Aorta (tissue), 5 donors: ENCODE measurements at places on chromosomes 11 and 22. TPM values are rescaled to one million over a fixed set of nuclear protein-coding genes. Genes with fewer than 3 reads are reported as not detected.

DNA sequence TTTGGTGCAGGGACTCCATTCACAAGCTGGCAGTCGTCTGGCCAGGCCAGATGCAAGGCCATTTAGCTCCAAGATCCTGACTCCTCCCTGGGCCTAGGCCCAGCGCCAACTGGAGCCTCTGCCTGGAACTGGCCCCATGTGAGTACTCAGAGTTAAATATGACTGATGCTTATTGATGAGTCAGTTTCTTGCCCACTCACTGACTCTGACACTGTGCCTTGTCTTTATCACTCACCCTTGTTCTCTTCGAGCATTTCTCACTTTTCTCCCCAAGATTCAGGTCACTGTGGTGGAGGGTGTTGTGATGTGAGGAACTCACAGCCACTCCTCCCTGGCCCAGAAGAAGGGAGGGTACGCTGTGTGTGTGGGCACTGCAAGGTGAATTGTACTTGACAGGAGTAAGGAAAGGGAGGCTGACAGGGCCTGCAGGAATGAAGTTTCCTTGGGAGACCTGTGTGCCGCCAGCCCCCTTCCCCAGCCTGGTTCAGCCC is 23.2 kb upstream of the ST3GAL4 start:
- H3K27me3 ChIP-seq = no peaks in the 10 kb centered on the region
- peak; percentile 71 for DNase-seq
- H3K4me1 ChIP-seq = no peaks in the 10 kb centered on the region
- H3K27ac ChIP-seq = no peak overlapping the region
- no peaks in the 10 kb centered on the region for H3K36me3 ChIP-seq

GRCh38 chr22:37100589-37101127 is 8.9 kb downstream of the TMPRSS6 start:
- no peak overlapping the region for H3K4me3 ChIP-seq
- no peaks in the 10 kb centered on the region for H3K27me3 ChIP-seq
- no peaks in the 10 kb centered on the region for H3K36me3 ChIP-seq
- H3K4me1 ChIP-seq = no peaks in the 10 kb centered on the region

DNA sequence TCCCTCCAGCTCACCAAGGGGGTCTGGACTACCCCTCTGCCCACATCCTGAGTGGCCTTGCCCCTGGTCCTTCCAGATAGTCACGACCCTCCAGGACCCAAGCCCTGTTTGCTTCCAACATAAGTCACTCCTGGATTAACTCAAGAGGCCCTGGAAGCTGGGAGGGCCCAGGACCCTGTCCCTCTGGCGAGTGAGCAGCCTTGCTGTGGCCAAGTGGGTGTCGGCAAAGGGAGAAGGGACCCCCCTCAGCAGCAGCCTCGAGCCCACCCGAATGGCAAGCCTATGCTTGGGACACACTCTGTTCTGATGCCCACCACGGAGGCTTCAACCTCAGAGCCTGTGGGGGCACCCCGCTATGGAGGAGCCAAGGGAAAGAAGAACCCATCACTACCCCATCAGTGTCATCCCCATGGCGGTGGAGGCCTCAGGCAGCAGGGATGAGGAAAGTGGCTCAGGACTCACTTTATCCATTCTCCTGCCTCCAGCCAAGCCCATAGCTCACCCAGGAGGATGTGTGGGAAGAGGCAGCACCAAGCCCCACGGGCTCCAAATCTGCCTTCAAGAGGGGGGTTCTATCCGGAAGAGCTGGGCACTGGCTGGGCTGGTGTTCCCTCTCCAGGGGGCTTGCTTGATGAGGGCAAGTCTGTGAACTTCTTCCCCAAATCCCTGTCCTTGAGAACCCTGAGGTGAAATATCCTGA is 12.5 kb downstream of the SLC22A12 start:
- H3K4me1 ChIP-seq = no peaks in the 10 kb centered on the region
- H3K27ac ChIP-seq = no peak overlapping the region

- no peak for DNase-seq
- H3K4me3 ChIP-seq = no peak overlapping the region
- no peaks in the 10 kb centered on the region for H3K4me1 ChIP-seq
- H3K27ac ChIP-seq = no peak overlapping the region
Measured at GRCh38 chr11:45279645-45280044, 6.5 kb downstream of the SYT13 start.

- H3K27ac ChIP-seq = no peak overlapping the region
- H3K36me3 ChIP-seq = no peaks in the 10 kb centered on the region
- DNase-seq = no peak
- H3K4me1 ChIP-seq = no peaks in the 10 kb centered on the region
- no peaks in the 10 kb centered on the region for H3K27me3 ChIP-seq
Measured at GRCh38 chr11:111236383-111236782, 9.1 kb upstream of the POU2AF2 start.

DNA sequence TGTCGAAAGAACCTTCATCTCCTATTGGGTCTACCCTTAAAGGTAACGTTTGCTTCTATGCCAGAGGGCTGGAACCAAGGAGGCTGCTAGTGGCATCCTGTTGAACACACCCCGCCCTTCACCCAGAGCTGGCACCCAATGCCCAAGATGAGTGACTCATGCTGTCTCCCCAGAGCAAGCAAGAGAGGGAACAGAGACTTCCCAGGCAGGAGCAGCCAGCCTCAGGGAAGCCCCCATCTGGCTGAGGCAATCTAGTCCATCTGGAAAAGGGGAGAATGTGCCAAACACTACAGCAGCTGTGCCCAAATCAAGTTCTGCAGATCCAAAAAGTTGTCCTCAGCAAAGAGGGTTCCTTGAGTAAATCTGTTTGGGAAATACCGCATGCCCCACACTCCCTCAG is 91.9 kb upstream of the TP53I11 start:
- no peaks in the 10 kb centered on the region for H3K4me1 ChIP-seq
- H3K27ac ChIP-seq = no peak overlapping the region
- H3K4me3 ChIP-seq = no peak overlapping the region
- DNase-seq = peak; percentile 73
- H3K27me3 ChIP-seq = no peaks in the 10 kb centered on the region

- H3K27ac ChIP-seq = no peak overlapping the region
- H3K36me3 ChIP-seq = no peaks in the 10 kb centered on the region
- DNase-seq = no peak
- no peak overlapping the region for H3K4me3 ChIP-seq
- H3K4me1 ChIP-seq = peaks cover 2% of the 10 kb centered on the region
Measured at GRCh38 chr22:27507935-27508526, 293.5 kb downstream of the MN1 start.

DNA sequence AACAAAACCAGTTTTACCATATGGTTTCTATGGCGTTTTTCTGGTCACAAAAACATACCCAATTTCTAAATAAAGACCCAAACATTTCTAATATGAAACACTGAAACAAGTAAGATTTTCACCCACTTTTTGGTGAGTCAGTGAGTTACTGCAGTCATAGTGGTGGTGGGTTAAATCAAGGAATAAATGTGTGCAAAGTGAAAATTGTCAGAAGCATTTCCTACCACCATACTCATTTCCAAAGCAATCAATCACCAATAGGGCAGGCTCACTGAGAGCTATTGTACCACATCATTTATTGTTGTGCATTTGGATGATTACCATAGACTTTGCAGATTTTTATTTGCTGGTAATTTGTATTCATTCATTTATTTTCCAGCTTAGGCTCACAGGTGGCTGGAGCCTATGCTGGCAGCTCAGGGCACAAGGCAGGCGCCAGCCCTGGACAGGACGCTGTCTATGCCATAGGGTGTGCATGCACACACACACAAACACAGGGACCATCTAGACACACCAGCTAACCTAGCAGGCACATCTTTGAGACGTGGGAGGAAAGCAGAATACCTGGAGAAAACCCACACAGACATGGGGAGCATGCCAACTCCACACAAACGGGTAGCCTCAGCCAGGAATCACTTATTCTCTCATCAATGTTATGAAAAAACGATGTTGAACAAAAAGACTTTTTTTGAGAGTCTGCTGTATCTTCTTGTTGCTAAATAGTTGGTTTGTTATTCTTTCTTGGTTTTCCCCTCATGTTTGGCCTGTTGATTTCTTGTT is 5.1 kb downstream of the FAM118B start:
- peaks cover 6% of the 10 kb centered on the region for H3K4me1 ChIP-seq
- no peak overlapping the region for H3K27ac ChIP-seq
- H3K36me3 ChIP-seq = no peaks in the 10 kb centered on the region

GRCh38 chr22:42414565-42415303 is 17.5 kb downstream of the NFAM1 start:
- no peak overlapping the region for H3K4me3 ChIP-seq
- H3K36me3 ChIP-seq = no peaks in the 10 kb centered on the region
- H3K27me3 ChIP-seq = no peaks in the 10 kb centered on the region
- H3K4me1 ChIP-seq = no peaks in the 10 kb centered on the region
- no peak for DNase-seq

DNA sequence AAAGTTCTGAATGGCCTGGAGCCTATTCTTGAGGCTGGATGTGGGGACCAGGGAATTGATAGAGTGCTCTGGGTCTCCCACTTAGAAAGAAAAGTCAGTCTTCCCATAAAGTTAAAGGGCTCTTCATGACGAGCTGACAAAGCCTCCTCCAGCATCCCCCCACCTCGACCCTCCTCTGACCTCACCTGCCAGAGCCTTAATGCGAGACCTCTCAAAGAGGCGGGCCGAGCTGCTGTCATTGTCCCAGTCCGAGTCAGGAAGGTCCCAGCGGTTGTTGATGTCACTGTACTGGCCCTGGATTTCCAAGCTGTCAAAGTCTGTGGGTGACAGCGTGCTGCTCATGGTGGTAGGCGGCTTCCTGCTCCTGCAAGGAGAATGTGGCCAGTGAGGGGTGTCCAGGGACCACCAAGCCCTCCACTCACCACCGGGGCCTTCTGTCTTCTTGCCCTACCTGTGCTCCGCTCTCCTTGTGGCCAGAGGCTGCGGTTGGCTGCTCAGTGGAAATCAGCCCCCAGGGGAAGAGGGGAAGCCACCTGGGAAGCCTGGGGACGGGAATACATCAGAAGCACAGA is 8.0 kb downstream of the SPTBN2 start:
- no peaks in the 10 kb centered on the region for H3K4me1 ChIP-seq
- H3K36me3 ChIP-seq = no peaks in the 10 kb centered on the region
- DNase-seq = no peak
- H3K27ac ChIP-seq = no peak overlapping the region

GRCh38 chr11:128898580-128899344 is 7.6 kb downstream of the KCNJ5 start:
- no peak for DNase-seq
- H3K4me3 ChIP-seq = no peak overlapping the region
- no peaks in the 10 kb centered on the region for H3K27me3 ChIP-seq
- no peak overlapping the region for H3K27ac ChIP-seq

DNA sequence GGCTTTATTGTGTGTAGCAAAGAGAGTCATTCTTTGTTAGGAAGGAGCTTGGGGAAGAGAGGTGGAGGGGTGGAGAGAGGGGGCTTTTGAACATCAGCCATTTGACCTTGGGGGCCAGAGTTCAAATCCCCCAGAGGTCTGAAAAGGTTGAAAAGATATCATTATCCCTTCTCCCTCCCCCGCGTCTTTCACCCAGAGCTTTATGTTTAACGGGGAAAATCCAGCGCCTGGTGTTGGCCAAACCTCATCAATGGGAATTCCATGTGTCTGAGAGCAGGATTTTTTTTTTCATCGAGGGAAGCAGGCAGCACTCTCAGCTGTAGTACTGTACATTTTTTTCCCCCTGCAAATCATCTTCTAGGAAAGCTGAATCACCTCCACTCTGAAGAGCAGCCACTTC is 122.4 kb upstream of the HSD17B12 start:
- H3K27me3 ChIP-seq = no peaks in the 10 kb centered on the region
- no peak overlapping the region for H3K27ac ChIP-seq
- no peak overlapping the region for H3K4me3 ChIP-seq
- no peaks in the 10 kb centered on the region for H3K36me3 ChIP-seq

DNA sequence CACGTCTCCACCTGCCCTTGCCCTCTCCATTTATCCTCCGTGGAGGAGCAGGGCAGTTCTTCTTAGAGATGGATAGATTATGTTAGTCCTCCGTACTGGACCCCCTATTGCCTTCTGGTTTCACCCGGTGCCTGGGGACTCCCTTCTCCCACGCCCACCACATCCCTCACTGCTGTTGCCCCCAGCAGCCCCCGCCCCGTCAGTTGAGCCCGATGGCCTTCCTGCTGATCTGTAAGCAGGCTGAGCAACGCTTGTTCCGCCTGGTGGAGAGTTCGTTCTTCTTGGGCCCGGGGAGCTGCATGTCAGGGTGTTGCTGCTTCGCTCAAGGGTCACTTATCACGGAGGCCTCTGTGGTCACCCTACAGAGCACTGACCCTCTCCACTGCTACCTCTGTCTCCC is 34.2 kb downstream of the B3GAT1 start:
- no peak overlapping the region for H3K27ac ChIP-seq
- no peaks in the 10 kb centered on the region for H3K27me3 ChIP-seq
- H3K4me1 ChIP-seq = no peaks in the 10 kb centered on the region
- peak; percentile 54 for DNase-seq
- no peaks in the 10 kb centered on the region for H3K36me3 ChIP-seq
- H3K4me3 ChIP-seq = no peak overlapping the region

DNA sequence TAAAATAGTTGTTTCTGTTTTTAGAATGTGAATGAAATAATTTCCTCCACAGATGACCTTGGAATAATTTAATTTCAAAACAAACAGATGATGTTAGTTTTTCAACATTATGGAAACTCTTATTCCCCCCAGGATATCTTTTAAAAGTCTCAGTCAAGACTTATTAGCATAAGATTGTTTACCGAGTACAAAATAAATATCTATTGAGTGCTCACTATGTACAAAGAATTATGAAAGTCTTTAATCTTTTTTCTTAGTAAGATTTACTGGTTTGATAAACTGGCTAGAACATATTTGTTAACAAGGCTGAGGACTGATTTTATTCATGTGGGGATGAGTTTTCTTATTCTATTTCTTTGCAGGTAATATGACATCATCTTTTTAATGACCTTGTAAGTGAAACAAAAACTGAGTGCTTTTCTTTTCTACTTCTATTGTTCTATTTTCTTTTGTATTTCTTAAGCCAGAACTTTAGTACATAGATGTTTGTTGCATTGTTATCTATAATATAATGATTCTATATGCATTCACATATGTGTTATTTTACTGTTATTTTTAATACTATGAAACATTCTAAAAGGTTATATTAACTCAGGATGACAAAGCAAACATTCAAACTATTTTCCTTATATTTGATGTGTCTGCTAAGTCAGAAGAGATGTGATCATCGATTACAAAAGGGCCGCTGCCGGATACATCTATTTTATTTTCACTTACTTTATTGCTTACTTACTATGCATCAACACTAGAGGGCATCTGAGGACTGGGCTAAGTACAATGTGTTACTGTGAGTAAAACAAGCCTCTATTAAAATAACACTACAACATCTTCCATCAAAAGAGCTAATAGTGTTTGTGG is 111.0 kb upstream of the ARHGAP42 start:
- no peak overlapping the region for H3K27ac ChIP-seq
- no peaks in the 10 kb centered on the region for H3K4me1 ChIP-seq
- no peaks in the 10 kb centered on the region for H3K27me3 ChIP-seq
- H3K4me3 ChIP-seq = no peak overlapping the region
- DNase-seq = no peak

DNA sequence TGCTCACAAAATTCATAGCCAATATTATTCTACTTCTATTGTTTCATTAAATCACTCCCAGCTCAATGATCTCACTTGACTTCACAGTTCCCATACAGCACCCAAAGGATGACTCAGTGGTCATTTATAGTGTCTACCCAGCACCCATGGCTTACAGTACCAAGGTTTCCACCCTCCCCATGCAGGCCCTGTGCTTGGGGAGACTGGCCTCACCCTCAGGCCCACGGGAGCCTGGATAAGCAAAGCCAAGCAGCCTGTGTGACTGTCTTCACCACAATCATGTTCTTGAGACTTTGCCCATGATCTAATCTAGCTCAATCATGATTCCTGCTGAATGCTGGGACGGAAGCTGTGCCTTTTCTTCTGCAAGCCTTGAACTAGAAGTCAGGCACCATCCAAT is 97.6 kb downstream of the SLC36A4 start:
- H3K4me3 ChIP-seq = no peak overlapping the region
- H3K36me3 ChIP-seq = no peaks in the 10 kb centered on the region
- H3K27ac ChIP-seq = no peak overlapping the region
- no peaks in the 10 kb centered on the region for H3K27me3 ChIP-seq
- no peak for DNase-seq
- H3K4me1 ChIP-seq = no peaks in the 10 kb centered on the region

IRAG1 gene
- 518 TPM for total RNA-seq

CHRNA10 gene
- total RNA-seq = 1.0 TPM

SLC5A1 gene
- not detected for total RNA-seq

TESMIN gene
- 1.5 TPM for total RNA-seq
